ENCODE measurements at places on chromosomes 4 and X.
A peak's percentile ranks its signal among the peaks of the same experiment; 100 is the strongest.

GRCh38 chrX:107226757-107227156 is 20.3 kb downstream of the DNAAF6 start:
- no peak for DNase-seq

DNA sequence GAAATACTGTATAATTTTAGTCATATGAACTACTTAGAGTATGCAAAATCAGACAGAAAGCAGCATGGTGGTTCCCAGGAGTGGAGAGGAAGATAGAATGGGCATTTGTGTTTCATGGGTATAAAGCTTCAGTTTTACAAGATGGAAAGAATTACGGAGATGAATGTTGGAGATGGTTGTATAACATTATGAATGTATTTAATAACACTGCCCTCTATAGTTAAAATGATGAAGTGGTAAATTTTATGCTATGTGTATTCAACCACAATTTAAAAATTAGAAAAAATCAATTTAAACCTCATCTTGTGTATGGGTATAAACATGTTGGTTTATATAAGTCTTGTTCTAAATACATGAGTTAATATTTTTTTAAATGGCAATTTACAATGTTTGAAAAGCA is 521.1 kb downstream of the FSTL5 start:
- peak; percentile 26 for DNase-seq

DNA sequence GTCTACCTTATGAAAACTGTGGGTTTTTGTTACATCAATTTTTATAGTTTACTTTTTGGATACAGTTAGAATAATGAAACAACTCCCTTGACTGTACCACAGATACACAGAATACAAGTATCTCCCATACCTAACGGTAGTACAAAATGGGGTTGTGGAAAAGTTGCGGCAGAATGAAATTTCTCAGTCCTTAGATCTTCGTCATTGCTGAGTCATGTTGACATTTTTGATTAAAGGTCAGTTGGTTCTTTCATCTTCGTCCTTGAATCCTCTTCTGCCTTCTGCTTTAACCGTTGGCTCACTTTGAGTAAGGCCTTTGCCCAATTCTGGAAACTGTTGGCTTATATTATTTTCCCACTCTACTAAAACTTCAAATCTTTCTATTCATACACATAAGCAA is 75.6 kb downstream of the TRIML1 start:
- no peak for DNase-seq

GRCh38 chrX:116272861-116273260 is 102.3 kb downstream of the AGTR2 start:
- DNase-seq, result no peak

GRCh38 chr4:46270986-46271596 is 118.8 kb downstream of the GABRA2 start:
- peak; percentile 76 for DNase-seq

DNA sequence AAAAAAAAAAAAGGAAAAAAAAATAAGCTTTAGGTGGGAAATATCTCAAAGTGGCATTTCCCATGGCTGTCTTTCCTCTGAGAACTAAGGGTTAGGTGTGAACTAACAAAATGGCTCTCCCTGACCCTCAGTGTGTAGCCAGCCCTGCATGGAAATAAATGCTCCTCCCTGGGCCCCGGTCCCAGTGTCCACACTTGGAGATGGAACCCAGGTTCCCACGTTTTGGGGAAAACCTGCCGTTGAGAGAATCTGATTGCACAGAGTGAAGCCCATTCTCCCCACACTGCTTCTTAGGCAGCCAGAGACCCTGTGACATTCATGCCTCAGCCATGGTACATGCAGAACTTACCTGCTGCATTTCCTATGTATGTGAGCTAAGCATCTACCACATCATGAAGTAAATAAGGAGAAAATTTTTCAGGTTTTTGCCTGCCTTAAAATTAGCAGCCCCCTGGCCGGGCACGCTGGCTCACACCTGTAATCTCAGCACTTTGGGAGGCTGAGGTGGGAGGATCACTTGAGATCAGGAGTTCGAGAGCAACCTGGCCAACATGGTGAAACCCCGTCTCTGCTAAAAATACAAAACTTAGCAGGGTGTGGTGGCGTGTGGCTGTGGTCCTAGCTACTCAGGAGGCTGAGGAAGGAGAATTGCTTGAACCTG is 34.5 kb downstream of the HTT-AS start:
- no peak for DNase-seq
